Germinal center (tissue), 1 donor: ENCODE measurements at places on chromosomes 5 and 9.

GRCh38 chr5:82749461-82749820, 327.8 kb downstream of the TMEM167A start:
- DNase-seq: no peak

DNA sequence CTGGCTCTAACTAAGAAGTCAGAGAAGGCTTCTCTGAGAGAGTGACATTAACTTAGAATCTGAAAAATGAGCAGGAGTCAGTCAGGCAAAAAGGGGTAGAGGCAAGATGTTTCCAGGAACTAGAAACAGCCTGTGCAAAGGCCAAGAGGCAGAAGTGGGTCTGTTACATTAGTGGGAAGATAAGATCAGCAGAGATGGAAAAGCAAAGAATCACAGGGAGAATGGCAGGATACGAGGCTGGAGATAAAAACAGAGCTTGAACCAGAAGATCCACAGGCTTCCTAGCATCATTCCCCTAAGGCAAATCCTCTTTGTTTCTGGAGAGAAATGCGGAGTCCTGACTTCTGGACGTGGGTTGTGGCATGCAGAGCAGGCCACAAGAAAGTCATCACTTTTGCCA, 27.4 kb downstream of the ASTN2 start:
- no peak for DNase-seq

DNA sequence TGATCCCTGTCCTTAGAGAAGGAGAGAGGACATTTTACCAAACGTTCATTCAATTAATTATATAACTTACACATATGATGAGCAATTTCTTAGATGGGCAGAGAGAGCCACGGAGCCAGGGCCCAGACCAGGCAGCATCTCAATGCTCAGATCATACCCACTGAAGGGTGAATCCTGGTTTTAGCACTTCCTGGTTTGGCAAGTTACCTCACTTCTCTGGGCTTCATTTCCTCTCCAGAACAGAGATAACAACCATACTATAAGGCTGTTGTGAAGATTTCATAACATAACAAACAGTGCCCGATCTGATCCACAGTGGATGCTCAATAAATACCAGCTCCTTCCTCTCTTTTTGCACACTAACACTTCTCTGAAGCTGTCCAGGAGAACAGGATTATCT, 271.1 kb downstream of the DENND1A start:
- peak; percentile 74 for DNase-seq

GRCh38 chr5:672329-673160, 20.6 kb downstream of the TPPP start:
- DNase-seq: peak; percentile 20

- DNase-seq: no peak
Observed at GRCh38 chr5:138082033-138082432, 1.8 kb upstream of the WNT8A start.

DNA sequence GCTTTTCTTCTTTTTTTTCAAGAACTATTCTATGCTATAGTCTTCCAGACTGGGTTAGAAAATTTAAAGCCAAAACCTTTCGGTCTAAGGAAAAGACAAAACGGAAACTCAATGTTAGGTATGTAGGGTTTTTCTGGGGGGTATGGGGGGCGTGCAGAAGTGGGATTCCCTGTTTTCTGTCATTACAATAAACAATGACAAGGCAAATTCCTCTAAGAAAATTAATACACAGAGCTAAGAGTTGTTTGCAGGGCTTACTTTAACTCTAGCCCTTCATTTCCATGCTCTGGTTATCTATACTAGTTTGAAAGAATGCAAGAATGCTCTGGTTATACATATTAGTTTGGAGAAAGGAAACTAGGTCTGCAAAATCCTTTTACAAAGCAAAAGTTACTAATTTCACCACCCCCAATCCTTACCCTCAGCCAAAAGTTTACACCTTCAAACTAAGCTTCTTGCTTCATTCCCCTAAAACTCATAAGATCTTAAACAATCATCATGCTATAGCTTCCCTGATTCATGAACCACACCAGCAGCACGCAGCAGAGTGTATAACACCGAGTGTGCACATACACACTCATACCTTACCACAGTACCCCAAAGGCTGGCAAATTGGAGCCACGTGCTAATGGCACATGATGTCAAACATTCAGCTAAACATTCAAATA, 89.1 kb upstream of the NR5A1 start:
- no peak for DNase-seq

DNA sequence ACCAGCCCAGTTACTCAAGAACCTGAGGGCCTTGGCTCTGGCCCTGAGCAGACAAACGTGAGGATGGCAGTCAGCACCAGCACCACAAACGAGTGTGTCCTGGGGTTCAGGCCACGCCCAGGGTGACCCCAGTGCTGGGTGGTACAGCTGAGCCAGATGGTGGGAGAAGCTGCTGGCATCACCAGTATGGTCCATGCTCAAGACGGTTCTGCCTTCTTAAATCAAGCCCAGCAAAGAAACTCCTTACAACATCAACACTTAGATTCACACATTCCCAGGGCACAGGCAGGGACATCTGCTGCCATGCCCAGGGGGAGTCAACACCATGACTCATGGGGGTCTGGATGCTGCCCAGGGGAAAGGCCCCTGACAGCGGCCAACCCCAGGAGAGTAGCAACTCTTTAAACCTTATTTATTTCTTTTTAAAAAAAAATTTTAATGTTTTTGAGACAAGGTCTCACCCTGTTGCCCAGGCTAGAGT, 31.3 kb downstream of the IPPK start:
- no peak for DNase-seq

- DNase-seq: no peak
Observed at GRCh38 chr5:94969174-94969573, 315.7 kb downstream of the MCTP1 start.

DNA sequence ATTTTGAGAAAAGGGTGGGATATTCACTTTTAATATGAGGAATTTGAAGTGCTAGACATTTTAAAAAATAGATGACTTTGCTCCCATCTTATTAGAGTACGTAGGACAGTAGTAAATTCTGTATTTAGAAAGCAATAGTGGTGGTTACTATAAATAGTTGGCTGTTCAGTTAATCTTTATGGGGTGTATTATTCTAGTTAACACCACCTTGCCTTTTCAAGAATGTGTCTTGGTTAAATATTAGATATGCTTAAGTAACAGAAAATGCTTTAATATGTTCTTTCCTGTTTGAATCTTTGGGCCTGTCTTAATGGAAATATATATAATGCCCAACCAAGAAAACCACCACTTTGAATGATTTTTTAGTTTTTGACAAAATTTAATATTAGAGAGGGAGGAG, 608.7 kb upstream of the FAM174A start:
- no peak for DNase-seq

GRCh38 chr9:78050421-78050820, 18.8 kb upstream of the GNAQ start:
- no peak for DNase-seq

GRCh38 chr5:135493406-135494180, 41.4 kb upstream of the TIFAB start:
- DNase-seq: no peak

GRCh38 chr5:91311697-91312501, 71.2 kb downstream of the ARRDC3 start:
- DNase-seq: peak; percentile 59

DNA sequence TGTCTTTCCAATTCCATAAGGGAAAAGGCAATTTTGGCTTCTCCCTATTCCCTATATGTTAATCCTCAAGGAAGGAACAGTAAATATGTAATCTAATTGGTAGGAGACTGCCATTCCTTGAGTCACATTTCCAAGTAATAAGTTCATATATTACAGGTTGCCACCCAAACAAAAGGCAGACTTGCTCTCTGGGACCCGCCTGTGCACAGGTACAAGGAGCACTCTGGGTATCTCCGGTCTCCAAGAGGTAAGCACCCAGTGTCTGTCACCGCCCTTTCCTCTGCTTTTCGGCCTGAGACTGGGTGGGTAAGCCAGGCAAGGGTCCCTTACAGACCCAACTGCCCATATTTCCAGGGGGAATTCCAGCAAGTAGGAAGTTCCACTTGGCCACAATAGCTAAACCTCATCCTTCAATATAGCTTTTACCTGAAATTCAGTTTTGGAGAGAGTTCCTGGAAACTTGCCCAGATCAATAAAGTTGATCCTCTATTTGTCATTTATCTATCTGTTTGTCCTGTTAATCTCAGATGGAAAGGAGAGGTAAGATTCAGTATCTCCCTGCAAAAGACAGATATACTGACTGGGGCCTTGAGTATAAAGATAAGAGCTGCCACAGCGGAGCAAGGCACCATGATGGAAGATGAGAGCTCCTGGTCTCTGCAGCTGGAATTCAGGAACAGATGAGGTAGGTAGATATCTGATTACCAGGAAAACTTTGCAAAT, 81.8 kb downstream of the SUSD1 start:
- no peak for DNase-seq

DNA sequence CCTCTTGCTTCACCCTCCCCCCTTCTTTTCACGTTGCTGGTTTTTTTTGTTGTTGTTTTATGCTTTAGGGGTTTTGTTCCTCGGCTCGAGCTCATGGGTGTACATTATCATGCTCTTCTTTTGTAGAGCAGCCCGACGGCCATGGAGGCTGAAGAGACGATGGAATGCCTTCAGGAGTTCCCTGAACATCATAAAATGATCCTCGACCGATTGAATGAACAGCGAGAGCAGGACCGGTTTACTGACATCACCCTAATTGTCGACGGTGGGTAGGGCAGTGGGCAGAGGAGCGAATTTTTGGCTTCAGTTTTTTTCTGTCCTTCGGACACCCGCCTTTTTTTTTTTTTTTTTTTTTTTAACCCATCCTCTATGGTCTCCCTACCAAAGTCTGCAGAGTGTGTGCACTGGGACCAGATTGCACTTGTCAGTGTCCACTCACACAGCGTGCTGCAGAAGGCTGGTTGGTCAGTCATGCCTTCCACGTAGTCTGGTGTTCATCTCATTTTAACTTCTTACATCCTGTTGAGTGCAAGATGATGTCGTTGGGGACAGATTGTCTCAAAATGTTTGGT, 1.3 kb downstream of the ZNF131 start:
- peak; percentile 14 for DNase-seq

GRCh38 chr5:159893040-159893695, 23.1 kb upstream of the ADRA1B start:
- DNase-seq: no peak

DNA sequence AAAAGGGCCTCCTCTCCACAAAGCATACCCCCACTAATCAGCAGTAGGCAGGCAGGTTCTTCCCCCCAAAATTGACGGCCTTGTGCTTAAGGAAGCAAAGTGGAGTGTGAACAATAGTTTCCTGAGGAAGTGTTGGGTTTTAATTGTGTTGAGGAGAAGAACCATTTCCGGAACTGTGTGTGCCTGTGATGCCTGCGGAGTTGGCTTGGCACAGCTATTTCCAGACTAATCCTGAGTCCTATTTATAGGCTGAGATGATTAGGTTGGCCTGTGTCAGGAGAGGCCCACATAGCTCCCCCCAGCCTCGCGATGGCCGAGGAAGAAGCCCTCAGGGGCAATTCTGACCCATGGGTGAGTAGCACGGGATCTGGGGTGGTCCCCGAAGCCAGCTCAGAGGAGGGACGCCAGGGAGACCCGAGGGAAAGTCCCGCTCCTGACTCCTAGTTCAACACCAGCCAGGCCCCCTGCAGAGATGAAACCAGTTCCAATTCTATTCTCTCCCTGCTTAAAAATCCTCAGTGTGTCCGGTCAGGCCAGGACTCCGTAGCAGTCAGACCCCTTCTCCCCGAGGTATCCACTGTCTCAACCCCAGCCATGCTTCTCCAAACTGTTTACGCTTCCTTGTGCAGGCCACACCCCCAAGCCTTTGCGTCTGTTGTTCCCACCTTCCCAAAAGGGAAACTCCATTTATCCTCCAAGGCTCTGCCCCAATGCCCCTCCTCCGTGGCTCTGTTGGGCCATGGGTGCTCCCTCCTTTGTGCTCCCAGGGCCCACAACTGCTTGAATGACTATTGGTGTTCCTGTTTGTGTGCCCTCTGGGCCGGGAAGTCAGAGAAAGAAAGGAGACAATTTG, 18.1 kb downstream of the GSN start:
- DNase-seq: no peak

- no peak for DNase-seq
Observed at GRCh38 chr5:97107318-97107717, 35.1 kb downstream of the LIX1 start.

DNA sequence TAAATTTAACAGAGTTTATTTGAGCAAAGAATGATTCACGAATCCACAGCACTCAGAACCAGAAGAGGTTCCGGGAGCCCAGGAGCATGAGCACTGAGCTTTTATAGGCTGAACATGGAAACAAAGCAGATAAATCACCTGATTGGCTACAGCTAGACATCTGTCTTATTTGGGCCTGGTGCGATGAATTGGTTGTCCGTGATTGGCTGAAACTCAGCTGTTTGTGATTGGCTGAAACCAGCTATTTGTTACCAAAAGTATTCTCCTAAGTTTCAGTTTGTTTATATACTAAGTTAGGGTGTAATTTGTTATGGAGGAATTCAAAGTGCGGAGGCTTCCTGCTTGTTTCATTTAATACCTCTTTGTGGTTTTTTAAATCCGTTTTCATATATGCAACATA, 15.8 kb upstream of the LCP2 start:
- no peak for DNase-seq

GRCh38 chr5:115098041-115098702, 71.5 kb downstream of the TRIM36 start:
- DNase-seq: peak; percentile 56

- DNase-seq: no peak
Observed at GRCh38 chr5:17024686-17025180, 88.6 kb upstream of the MYO10 start.

DNA sequence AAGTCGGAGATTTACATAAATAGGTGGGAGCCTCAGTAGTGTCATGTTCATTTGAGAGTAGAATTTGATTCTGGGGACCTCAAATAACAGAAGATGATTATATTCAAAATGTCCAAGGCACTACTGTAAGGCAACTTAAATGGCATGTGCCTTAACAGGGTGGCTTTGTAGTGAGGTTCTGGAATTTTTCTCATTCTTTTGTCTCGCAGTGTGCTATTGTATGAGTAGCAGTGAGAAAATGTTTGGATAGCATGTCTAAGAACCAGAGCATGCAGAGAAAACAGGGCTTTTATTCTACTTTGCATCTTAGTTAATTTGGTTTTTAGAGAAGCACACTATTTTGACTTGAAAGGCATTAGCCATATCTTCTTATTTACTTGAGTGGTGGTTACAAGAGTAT, 25.0 kb downstream of the MAST4 start:
- DNase-seq: no peak

- DNase-seq: no peak
Observed at GRCh38 chr9:76688471-76689238, 75.6 kb upstream of the PCA3 start.

- no peak for DNase-seq
Observed at GRCh38 chr5:65625743-65626142, 916 bp downstream of the SHLD3 start.

- no peak for DNase-seq
Observed at GRCh38 chr9:31574006-31574765, 810.3 kb upstream of the ACO1 start.

- DNase-seq: no peak
Observed at GRCh38 chr5:121033334-121033733, 569.2 kb downstream of the PRR16 start.

GRCh38 chr9:124852829-124853531, at the start of gene WDR38:
Gene WDR38 (plus strand): TSS chr9:124853460. CDS start chr9:124853532, 72 bp downstream.
- peak; percentile 84 for DNase-seq

GRCh38 chr5:80453366-80453765, 34.5 kb upstream of the FAM151B start:
- no peak for DNase-seq
